Stimulated activated CD8-positive, alpha-beta memory T cell treated with anti-CD3 and anti-CD28 coated beads, Interleukin-4, amount 100 ng/mL, for 1 hour (primary cell): ENCODE measurements at places on chromosomes 7 and 10.

- no peak for DNase-seq
Observed at GRCh38 chr10:99682752-99683151, 23.4 kb downstream of the ENTPD7 start.

DNA sequence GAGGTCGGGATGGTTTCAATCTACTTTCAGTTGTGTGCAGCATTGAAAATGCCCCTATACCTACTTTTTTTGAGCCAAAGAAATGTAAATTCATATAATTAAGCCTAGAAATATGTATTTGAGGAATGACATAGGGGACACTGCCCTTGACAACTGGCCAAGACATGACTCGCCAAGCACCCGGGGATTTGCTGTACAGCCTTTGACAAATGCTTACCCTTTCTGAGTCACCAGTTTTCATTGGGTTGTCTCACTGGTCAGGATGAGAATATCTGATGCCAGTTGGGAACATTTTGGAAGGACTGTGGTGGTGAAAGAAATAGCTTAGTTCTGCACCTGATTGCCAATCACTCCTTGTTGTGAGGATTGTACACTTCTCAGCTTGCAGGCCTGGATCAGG lies 166.8 kb upstream of the HABP2 start:
- DNase-seq, result no peak

- DNase-seq, result no peak
Observed at GRCh38 chr10:18414061-18414460, 237.3 kb downstream of the NSUN6 start.

DNA sequence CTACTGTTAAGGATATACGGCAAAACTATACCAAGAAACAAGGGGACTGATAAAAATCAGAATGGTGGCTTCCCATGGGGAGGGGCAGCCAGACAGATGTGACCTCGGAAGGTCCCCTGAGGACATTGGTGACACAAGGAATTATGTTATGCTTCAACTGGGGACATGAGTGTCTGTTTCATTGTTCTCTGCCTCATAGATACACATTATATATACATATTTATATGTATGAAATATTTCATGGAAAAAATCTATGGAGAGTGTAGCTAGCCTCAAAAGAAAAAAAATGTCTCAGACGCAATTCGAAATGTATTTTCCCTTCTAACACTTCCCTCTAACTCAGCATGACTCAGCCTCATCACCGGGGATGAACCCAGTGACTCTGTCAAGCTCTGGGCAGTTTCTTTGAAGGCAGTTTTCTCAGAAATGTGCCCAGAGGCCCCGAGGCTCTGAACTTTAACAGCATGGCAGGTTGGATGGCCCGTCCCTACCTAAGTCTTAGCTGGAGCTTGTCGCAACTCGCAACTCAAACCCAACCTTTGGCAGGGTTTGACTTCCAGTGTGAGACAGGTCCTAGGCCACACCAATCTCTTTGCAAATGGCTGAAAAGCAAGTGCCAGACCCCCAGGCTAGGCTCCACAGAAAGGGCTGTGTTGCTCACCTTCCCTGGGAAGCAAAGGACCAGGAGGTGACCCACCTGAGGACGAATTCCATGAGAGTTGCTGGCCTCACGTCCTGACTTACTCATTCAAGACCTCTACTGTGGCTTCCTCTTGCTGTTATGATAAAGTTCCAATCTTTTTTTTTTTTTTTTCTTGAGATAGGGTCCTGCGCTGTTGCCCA lies 86.9 kb downstream of the CARD11 start:
- DNase-seq, result no peak

DNA sequence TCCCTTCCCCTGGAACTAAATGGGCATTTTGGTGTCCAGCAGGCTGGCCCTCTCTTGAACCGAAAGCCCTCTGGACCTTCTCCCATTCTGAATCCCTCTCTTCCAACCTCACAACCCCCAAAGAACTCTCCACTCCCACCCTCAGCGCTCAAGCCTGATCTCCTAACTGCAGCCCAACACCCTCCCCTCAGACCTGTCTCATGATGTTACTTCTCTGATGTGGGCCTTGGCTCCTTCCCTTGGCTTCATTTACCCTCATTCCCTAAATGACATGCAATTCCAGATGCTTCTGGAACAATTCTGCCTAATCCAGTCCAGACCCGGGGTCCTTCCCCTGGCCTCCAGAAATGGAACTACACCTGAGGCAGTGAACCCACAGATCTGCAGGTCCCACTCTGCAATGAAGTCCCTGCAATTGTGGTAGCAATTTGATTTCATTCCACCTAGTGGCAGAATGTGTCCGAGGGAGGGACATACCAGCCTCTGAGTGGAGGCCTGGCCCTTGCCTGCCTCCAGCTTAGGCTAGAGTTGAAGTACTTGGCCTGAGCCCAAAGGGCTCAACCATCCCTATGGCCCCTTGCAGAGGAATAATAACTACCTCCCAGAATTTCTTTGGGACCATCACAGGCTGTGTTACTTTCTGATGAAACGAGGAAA lies 4.1 kb upstream of the CEP41 start:
- DNase-seq, result no peak

GRCh38 chr10:121974535-121975294 lies at the start of gene NSMCE4A:
Gene NSMCE4A (minus strand): TSS chr10:121975217. CDS start chr10:121975165, 52 bp downstream.
- DNase-seq, result peak; percentile 28

GRCh38 chr7:152867502-152867874 lies 107.9 kb downstream of the ACTR3B start:
- DNase-seq, result no peak

DNA sequence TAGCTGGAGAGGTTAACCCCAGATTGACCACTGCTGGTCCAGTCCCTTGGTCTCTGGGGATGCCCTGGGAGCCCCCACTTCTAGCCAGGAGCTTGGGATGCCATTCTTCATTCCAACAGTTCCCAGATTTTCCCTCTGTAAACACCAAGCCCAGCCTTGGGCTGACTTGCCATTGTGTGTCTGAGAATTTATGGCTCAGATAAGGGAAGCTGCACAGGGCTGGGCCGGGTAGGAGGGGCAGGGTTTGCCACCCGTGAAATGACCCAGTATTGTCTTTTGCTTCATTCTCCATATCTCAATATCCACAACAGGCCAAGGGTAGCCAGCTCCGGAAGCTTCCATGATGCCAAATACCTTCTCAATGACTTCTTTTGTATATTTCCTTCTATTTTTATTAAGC lies 32.1 kb downstream of the AFAP1L2 start:
- DNase-seq, result no peak

DNA sequence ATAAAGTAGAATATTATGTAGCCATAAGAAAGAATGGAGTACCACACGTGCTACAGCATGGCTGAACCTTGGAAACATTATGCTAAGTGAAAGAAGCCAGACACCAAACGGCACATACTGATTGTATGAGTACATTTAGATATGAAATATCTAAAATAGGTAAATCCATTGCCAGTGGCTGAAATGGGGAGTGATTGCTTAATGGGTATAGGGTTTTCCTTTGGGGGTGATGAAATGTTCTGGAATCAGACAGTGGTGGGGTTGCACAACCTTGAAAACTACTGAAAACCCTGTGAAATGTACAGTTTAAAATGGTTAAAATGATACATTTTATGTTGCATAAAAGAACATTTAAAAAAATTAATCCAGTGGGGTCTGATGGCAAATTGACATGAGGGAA lies 667.9 kb downstream of the AUTS2 start:
- DNase-seq, result no peak

GRCh38 chr10:128475686-128476367 lies 349.6 kb upstream of the MKI67 start:
- DNase-seq, result no peak

GRCh38 chr10:113491967-113492565 lies 60.8 kb upstream of the HABP2 start:
- DNase-seq, result no peak

DNA sequence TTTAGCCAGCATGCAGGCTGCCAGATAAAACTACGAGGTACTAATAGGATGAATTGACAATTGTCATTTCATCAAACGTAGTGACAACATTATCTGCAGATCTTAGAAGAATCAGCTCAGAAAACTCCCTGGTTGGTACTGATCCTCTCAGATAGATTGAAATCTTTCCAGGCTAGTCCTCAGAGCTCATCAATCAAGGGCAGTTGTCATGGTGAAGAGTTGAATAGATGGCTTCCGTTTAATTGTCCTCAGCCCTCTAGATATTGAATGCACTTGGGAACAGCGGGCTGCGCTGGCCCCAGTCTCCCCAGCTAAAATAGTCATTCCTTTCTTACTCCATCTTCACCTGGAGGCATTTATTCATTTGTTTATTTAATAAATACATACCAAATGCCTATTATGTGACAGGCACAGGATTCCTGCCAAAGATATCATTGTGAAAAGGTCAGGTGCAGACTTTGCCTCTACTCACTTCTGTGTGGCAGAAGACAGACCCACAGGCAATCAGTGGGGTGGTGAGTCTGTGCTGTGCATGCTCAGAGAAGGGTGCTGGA lies 1081.6 kb downstream of the TYW1 start:
- DNase-seq, result no peak

GRCh38 chr10:58385784-58386112 lies 538 bp downstream of the TFAM start:
- DNase-seq, result no peak

DNA sequence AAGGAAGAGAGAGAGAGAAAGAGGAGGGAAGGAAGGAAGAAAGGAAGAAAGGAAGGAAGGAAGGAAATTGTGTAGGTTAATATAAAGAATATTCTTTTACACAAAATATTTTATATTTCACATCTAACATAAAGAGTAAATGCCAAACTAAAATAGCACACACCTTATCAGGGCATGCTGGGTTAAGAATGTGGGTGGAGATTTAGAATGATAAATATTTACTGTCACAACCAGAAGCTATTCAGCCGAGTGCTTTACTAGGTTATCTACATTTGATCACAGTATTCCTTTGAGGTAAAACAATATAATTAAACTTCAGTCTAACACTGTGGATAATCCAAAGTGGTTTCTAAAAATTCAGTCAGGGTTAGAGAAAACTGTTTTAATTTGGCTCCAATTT lies 103.3 kb downstream of the SEMA3A start:
- DNase-seq, result no peak

DNA sequence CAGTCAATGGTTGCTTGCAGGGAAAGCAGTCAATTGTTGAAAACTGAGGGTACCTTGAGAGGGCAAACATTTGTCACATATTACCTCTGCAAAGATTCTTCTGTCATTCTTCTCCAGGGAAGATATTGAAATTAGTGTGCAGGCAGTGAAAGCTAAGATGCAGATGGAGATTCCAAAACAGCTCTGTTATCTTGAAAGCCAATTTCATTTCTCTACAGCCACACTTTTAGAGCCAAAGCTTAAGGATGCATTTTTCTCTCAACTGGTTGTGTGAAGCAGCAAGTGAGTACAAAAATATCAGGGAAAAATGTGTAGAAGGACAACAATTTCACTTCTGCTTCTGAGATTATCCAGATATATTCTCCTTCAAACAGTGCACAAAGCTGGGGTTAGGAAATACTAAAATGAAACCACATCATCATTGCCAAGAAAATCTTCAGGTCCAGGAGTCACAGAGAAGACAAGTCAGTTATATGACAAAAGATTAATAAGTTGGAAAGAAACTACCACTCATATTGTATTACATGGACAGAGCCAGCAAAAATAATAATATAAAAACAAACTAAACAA lies 16.3 kb downstream of the SGMS1 start:
- DNase-seq, result no peak

- no peak for DNase-seq
Observed at GRCh38 chr7:4745265-4745919, 30.0 kb upstream of the AP5Z1 start.

DNA sequence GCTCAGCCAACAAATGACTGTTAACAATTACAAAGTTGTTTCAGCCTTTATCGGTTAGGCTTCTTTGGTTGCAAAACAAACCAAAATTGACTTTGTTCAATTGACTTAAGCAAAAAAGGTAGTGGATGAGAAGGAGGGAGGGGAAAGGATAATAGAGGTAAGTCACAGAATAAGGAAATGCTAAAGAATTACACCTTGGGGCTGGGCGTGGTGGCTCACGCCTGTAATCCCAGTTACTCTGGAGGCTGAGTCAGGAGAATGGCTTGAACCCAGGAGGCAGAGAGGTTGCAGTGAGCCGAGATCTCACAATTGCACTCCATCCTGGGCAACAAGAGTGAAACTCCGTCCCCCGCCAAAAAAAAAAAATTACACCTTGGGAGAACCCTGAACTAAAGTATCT lies 41.4 kb downstream of the AHCYL2 start:
- DNase-seq, result no peak

GRCh38 chr7:135808206-135808605 lies 59.6 kb upstream of the FAM180A start:
- DNase-seq, result no peak

GRCh38 chr10:17687117-17687831 lies 43.3 kb downstream of the STAM start:
- no peak for DNase-seq
